ENCODE measurements at places on chromosomes 2 and 18.

- DNase-seq: no peak
These were observed 8.1 kb downstream of the CHN1 start for GRCh38 chr2:174997110-174997509.

GRCh38 chr18:78867131-78867530, 112.5 kb upstream of the SALL3 start:
- no peak for DNase-seq

GRCh38 chr2:167334146-167334742, 446.0 kb downstream of the XIRP2 start:
- no peak for DNase-seq

- no peak for DNase-seq
These were observed 373.8 kb downstream of the LNPK start for GRCh38 chr2:175628243-175628642.

GRCh38 chr2:145927131-145927950, 1407.4 kb upstream of the ZEB2 start:
- DNase-seq: no peak

GRCh38 chr2:122610948-122611609, 855.6 kb downstream of the TSN start:
- DNase-seq: no peak

GRCh38 chr18:22188559-22189267, 19.3 kb downstream of the GATA6 start:
- DNase-seq: no peak

DNA sequence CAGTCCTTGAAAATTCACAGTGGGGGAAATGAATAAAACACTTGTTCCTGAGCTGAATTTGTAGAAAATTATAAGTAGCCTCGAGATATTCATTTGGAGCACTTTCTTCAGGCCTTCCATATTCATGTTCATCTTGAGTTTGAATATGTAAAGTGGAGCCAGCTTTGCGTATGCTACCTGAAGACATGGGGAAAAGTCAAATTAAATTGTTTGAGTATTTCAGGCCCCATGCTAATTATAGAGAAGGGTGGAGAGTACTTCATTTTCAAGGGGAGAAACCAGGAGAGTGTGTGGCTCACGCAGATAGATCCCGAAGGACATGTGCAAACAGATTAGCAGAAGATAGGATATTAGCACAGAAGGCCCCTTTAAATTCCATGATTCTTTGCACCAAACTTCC, 7.7 kb downstream of the RPRM start:
- no peak for DNase-seq
